Panc1 (cell line): ENCODE measurements at places on chromosomes 3 and 15. TPM values are rescaled to one million over a fixed set of nuclear protein-coding genes. Genes with fewer than 3 reads are reported as not detected.

GRCh38 chr15:101538996-101539395, 49.5 kb upstream of the PCSK6 start:
- DNase-seq = no peak

DNA sequence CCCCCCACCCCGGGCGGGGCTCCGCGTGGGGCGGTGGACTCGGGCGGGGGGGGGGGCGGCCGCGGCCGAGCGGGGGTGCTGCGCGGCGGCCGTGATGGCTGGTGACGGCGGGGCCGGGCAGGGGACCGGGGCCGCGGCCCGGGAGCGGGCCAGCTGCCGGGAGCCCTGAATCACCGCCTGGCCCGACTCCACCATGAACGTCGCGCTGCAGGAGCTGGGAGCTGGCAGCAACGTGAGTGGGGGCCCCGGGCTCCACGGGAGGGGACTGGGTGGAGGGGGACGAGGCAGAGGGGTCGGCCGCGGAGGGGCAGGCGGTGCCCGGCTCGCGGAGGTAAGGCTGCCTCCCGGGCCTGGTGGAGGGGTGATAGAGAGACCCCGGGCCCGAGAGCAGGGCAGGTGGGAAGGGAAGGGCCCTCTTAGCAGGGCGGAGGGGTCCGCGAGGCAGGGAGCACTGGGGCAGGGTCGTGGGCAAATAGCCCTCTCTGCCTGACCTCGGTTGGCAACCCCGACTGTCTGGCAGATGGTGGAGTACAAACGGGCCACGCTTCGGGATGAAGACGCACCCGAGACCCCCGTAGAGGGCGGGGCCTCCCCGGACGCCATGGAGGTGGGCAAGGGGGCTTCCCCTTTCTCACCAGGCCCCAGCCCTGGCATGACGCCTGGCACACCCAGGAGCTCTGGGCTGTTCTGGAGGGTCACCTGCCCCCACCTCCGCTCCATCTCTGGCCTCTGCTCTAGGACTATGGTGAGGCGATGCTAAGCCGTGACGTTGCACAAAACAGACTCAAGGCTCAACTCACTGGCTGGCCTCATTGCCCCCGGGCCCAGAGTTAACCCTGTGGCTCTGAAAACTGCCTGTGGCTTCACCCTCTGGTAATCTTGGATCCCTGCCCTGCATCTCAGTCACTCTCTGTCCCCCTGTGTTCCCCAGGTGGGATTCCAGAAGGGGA, at the start of gene ECE2:
Gene ECE2 (plus strand): TSS at position 62 of the 950 bp plus-strand sequence. CDS start 132 bp downstream, at position 194.
- DNase-seq = no peak

GRCh38 chr3:25056036-25056755, 371.9 kb upstream of the RARB start:
- DNase-seq = no peak

DNA sequence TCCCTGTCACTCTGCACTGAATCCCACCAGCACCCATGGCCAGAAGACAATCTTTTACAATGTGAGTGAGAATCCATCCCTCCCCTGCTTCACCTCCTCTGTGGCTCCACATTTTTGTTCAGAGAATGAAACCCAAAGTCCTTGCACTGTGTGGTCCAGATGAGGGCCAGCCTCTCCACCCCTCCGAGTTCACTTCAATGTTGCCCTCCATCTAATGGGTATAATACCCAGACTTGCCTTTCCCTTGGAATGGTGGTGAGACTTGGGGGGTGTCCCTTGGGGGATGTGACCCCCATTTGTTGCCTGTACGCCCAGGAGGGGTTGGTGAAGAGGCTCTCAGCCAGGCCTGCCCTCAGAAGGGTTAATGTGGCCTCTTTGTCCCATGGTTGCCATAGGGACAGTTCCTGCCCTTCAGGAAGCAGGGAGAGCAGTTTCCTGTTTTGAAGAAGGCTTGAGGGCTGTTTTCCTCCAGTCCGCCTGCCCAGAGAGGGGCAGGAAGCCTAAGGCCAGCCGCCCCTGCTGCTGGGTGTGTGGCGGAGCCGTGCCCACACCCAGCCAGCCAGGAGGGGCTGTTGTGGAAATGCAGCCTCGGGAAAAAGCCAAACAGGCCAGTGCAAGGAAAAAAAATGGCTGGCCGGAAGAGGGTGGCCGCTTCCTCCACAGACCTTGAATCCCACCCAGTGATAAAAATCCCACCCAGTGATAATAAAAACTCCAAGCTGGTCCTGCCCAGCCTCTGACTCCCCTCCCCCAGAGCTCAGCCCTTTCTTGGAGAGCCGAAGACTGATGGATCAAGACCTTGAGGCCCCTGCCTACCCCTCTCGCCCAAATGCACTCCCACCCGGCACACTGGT, 14.6 kb upstream of the FGD5 start:
- DNase-seq = no peak

DNA sequence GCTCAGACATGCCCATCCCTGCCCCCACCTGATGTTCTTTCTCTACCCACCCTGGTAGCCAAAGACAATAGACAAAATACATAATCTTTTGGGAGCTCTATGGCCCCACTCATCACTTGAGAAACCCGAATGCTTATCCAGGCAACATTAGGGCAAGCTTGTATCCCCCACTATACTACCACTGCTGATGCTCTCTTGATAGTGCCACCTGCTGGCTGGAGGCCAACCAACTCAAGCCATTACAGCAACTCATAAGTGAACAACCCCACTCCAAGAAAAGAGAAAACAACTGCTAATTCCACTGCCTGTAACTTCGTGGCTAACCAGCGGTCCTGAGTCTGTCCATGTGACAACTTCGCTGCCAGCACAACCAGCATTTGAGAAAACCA, 342.5 kb upstream of the TGFBR2 start:
- no peak for DNase-seq

DNA sequence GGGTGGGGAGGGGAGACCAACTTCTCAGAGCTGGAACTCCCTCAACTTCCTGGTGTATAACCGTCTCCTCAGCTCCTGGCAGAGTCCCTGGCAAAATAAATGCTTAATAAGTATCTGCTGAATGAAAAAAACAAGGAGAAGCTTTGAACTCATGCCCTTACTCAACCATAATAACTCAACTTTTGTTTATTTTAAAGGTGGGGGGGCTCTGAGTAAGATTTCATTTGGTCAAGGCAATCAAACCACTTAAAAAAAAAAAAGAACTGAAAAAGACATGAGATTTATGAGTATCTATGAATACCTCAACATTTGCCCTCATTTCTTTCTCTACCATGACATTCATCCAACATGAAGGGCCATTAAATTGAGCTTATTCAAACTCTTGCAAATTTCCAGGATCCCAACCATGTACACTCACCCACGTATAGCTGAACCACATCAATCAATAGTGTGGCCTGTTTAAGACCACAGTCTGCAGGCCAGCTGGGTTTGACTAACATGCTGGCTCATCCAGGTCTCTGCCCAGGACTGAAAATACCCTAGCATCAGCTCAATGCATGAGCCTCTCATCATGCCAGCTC, 157.9 kb downstream of the FOXP1 start:
- no peak for DNase-seq

- no peak for DNase-seq
Observed at GRCh38 chr3:57827757-57828156, 71.6 kb downstream of the SLMAP start.

DNA sequence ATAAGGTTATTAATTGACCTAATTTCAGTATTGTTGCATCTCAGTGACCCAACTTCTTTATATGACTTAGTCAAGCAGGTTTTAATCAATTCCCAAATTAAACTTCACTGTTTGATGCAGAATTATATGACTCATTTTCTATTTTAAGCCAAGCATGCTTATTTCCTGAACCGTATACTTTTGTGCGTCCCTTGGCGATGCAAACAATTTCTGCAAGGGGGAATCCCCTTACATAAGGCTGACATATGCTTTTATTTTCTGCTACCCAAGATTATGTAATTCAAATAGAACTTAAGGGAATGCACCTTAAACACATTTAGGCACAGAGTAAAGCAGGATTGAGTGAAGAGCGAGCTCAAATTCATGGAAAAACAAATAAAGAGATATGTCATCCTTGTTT, 303.9 kb downstream of the PDCD6IP start:
- DNase-seq = no peak

GRCh38 chr15:63191895-63192618, 2.7 kb downstream of the RAB8B start:
- DNase-seq = no peak

GRCh38 chr3:116863822-116864589, 154.4 kb downstream of the TUSC7 start:
- peak; percentile 10 for DNase-seq

DNA sequence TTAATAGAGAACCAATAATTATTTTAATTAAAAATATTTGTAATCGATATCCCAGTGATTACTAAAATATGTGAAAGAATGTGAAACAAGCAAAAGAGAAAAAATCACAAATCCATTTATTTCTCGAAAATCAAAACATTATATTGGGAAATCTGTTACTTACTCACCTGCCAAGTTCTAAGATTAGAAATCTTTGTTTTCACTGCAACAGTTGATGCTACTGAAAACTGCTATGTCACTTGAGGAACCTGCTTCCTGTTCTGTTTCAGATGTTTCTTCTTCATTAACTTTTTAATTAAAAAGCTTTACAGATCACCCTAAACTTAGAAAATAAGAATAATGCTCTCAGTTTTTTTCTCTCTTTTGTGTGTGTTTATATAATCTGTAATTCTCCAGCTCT, 13.7 kb upstream of the DPH6 start:
- no peak for DNase-seq

GRCh38 chr3:110568246-110568645, 503.4 kb upstream of the NECTIN3 start:
- DNase-seq = no peak

DNA sequence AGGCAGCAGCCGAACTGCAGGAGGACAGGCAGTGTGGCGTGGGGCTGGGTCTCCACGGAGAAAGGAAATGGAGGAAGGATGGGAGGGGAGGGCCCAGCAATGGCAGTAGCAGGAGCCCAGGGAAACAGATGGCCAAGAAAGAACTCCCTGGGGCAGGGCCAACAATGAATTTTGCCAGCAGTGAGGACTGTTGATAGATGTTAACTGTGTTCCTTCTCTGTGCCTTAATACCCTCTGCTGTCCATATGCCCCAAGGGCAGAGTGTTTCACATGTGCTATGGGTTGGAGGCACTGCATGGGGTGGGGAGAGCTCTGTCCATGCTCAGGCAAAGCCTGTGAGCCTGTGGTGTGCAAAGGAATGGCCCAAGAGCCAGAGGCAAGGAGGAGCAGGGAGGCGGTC, 70.8 kb upstream of the POMGNT2 start:
- DNase-seq = no peak

GRCh38 chr15:92578096-92578835, 77.3 kb downstream of the FAM174B start:
- no peak for DNase-seq

GRCh38 chr15:75446151-75446550, 5.3 kb downstream of the SIN3A start:
- DNase-seq = no peak

- DNase-seq = no peak
Observed at GRCh38 chr3:54507876-54508460, 385.6 kb downstream of the CACNA2D3 start.

- no peak for DNase-seq
Observed at GRCh38 chr15:21262851-21263425, 177.4 kb downstream of the POTEB3 start.

- no peak for DNase-seq
Observed at GRCh38 chr15:74340150-74340549, 27.3 kb downstream of the CYP11A1 start.

DNA sequence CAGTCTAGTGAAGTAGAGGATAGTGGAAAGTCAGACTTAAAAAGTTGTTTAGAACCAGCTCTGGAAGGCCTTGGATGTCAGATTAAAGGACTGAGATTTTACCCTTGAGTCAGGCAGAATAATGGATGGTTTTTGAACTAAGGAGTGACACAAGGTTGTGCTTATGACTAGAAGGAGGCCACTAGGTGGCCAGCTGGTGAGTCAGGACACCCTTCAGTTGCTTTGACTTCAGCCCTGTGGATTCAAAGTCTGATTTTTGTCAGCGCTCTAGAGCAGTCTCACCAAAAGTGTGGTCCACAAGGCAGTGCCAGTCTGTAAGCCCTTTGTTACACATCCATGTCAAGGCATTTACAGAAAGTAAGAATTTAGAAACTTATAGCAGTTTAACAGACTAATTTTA, 3.8 kb upstream of the GABPB1 start:
- DNase-seq = no peak

DNA sequence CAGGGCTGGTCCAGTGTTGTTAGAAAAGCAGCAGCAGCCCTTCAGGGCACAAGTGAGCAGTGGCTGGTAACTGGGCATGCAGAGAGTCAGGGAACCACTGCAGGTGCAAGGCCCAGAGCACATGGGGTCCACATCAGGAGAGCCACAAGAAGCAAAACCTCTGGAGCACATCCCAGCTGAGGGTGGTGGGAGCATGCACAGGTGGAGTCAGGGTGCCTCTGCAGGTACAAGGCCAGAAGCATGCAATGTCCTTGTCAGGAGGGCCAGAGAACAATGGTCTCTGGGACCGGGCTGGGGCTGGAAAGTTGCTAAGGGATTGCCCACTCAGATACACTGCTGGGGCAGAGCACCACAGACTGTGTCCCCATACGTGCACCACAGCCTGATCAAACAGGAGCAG, 226.1 kb upstream of the UBE2E2 start:
- no peak for DNase-seq

DNA sequence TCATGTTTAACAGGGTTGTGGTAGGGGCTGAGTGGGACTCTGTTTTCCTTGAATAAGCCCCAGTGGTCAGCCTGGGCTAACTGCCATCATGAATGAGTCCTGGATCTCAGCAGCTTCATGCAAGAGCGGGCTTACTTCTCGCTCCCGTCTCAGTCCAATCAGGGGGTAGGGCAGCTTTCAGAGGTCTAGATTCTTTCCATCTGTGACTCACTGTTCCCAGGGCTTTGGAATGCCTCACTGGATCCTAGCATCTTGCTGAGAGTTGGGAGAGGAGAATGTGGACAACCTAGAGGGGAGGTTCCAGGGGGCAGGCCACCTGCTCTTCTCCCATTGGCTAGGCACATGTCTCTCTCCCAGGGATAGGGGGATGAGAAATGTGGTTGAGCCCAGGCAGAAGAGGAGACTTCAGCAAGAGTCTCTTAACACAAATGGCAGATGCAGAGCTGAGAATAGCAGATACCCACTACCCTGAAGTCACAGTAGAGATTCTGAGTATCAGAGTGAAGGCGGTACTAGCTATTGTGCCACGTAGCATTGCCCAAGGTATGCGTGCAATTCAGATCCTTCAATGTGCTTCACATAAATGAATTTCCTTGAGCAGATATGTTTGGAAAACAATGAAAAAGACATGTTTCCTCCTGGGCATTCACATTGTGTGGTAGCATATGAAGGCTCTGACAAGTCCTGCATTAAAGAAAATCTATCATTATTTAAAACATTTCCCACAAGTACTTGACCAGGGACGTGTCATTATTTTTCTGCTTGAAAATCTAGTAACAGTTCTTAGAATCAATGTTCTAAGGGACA, 257.7 kb upstream of the PROK2 start:
- DNase-seq = no peak

Gene C3orf85
- not detected for total RNA-seq

Gene AADACL2
- not detected for total RNA-seq

Gene SLC24A5
- not detected for total RNA-seq

Gene PRSS50
- 0.13 TPM for total RNA-seq

Gene KLHL40
- total RNA-seq = not detected

Gene TRPC1
- total RNA-seq = 29.6 TPM

Gene P3H2
- total RNA-seq = 82.2 TPM

Gene FOXL2
- 12.7 TPM for total RNA-seq

Gene ZNF860
- 8.9 TPM for total RNA-seq
